ENCODE measurements at places on chromosomes 5 and 9. TPM values are rescaled to one million over a fixed set of nuclear protein-coding genes. Genes with fewer than 3 reads are reported as not detected.

TPD52L3 gene
- not detected for total RNA-seq

ELL2 gene
- total RNA-seq: 0.17 TPM

ALDH1A1 gene
- 936 TPM for total RNA-seq

GRCh38 chr9:17580119-17580518 is 1.3 kb downstream of the SH3GL2 start:
- DNase-seq: no peak

DNA sequence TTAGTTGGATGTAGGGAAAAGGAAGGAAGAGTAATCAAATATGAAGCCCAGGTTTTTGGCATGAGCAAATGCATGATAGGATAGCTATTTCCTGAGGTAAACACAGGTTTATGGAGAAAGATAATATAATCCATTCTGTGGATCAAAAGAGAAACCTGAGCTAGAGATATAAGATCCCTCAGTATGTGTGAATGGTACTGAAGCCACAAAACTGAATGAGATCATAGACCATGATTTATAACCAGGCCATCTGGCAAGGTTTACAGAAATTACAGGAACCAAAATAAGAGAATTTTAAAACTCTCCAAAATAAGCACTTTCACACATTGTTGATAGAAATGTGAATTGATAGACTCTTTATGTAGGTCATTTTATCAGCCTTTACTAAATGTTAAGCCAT is 28.7 kb upstream of the ECM2 start:
- DNase-seq: no peak

GRCh38 chr5:133995883-133996563 is 8.8 kb downstream of the VDAC1 start:
- no peak for DNase-seq

- DNase-seq: peak; percentile 45
These were observed 148.3 kb downstream of the GAPVD1 start for GRCh38 chr9:125409637-125410521.

GRCh38 chr9:98883276-98883675 is 60.4 kb upstream of the COL15A1 start:
- no peak for DNase-seq

GRCh38 chr9:123416176-123416575 is 60.2 kb downstream of the CRB2 start:
- DNase-seq: no peak

DNA sequence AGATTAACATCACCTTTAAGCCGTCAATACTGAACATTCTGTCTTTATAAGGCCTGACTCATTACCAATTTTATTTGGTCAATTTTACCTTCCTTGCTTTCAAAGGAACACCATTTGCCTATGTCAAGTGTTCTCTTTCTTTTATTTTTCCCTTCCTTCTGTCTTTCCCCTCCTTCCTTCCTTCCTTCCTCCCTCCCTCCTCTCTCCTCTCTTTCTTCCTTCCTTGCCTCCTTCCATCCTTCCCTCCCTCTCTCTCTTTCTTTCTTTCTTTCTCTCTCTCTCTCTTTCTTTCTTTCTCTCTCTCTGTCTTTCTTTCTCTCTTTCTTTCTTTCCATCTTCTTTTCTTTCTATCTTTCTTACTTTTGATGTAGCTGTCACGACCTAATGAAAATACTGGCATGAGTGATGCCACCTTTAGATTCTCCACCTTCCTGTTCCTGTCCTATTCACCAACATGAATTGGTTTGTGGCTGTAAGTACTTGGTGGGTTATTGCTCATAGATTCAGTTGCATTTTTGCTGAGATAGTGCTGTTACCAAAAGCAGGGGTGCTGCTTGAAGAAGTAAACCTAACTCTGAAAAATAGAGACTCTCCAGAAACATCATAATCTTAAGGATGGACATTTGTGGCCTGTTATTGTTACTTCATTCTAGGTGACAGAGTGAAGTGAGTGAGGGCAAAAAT is 33.8 kb downstream of the DOCK8 start:
- no peak for DNase-seq

DNA sequence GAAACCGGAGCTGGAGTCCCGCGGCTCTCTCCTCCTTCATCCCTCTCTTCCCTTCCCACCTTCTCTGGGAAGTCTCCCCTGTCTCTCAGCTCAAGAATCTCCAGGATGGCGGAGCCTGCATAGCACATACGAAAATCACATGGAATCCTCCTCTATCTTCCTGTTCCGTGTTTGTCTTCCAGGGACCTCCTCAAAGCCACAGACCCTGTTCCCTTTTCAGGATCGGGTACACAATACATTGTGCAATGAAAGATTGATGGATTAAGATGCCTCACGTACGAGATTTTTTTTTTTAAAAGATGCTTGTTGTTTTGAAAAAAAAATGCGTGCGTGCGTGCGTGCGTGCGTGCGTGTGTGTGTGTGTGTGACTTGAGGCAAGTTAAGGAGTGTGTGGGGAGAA is 46.6 kb upstream of the OLFM1 start:
- no peak for DNase-seq

DNA sequence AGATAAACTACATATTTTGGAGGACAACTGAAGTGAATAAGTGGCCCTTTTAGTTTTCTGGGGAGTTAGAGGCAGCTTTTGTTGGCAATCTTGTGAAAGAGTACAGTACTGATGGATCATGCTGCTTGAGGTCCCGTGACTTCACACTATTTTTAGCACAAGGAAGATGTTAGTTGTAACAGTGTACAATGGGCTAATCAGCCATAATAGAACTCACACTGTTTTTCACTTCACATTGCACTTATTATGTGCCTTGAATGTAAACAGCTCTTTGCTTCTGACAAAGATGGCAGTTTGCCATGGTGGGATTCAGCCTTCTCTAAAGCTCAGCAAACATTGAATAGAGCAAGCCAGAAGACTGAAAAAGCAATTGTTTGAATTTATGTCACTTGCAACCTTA is 176.7 kb upstream of the ZNF608 start:
- no peak for DNase-seq
